ENCODE measurements at places on chromosomes 2 and 18. TPM values are rescaled to one million over a fixed set of nuclear protein-coding genes. Genes with fewer than 3 reads are reported as not detected.

Gene CCDC178
- polyA plus RNA-seq: 1.6 TPM

Gene DTNA
- 9.0 TPM for polyA plus RNA-seq

Gene SCN7A
- not detected for polyA plus RNA-seq

Gene ATP6V1B1
- polyA plus RNA-seq: 0.35 TPM

Gene CYBRD1
- polyA plus RNA-seq: 23.1 TPM

Gene NOL4
- not detected for polyA plus RNA-seq

Gene MAP3K20
- polyA plus RNA-seq: 7.8 TPM

Gene CNPPD1
- 55.7 TPM for polyA plus RNA-seq

Gene FAM228A
- 0.36 TPM for polyA plus RNA-seq

Gene TUBA4A
- polyA plus RNA-seq: 29.4 TPM

DNA sequence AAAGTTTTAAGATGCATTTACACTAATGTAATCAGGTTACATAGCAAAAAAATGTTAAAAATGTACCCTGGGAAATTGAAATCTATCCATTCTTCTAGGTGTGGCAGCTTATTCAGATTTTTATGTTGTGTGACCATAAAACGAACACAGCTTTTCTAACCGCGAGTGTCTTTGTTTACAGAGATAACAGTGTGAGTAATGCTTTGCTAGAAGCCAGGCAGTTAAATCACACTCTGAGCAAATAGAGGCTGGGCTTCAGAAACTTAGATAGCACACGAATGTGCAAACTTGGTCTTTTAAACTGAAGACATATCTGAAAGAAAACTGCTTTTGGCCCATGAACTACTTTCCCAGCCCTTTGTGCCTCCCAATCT, 116.1 kb downstream of the SPTBN1 start:
- DNase-seq: peak; percentile 87

- DNase-seq: no peak
Observed at GRCh38 chr2:191721331-191721730, 43.4 kb downstream of the NABP1 start.

GRCh38 chr2:98944775-98945174, 8.8 kb upstream of the CRACDL start:
- DNase-seq: no peak

DNA sequence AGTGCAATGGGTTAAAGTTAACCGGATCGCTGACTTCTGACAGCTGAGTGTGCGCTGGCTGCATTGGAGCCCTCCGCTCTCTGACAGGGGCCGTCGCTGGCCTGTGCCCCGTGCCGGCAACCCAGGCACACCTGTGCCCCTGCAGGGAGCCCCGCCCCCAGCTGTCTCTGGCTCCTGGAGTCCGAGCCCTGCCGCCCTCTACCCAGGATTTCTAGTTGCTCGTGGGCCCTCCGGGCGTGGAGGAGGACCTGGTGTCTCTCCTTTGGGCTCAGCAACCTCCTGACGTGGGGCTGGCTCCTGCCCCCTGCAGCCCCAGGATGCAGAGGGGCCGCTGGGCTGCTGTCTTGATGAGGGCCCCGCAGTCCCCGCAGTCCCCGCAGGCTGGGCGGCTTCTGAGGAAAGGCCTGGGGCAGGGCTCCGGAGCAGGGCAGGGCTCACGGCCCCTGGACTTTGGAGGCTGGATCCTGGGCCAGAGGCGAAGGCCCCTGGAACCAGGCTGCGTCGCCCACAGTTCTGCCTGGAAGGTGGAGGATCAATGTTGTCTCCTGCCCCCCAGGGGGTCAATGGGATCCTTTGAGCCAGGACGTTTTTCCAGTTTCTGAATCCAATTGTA, 172.8 kb downstream of the RNF144A start:
- no peak for DNase-seq

DNA sequence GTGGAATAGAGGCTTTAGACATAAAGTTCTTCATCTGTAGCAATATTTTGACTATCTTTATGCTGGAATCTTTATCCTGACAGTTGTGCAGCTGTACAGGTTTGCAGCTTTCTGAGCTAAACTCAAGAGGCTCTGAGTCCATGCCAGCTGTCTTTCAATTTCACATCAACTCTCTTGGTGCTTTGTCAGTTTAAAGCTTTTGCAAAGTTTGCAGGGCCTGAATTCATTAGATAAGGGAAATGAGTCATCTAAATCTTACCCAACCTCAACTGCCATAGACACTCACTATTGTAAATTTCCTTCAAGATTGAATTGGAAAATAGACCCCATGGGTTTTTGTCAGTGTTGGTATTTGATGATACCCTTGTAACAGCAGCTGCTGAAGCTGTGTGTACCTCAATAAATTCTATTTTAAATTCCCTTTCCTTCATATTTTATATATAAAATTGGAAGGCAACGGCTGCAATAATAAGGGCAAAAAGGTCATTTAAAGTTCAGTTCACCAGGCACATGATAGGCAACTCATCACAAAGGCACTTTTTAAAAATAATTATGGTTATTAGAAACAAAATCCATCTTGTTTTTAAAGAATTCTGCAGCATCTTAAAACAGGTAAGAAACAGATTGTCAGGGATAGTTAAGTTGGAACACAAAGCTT, 169.9 kb upstream of the SLC39A10 start:
- DNase-seq: no peak

DNA sequence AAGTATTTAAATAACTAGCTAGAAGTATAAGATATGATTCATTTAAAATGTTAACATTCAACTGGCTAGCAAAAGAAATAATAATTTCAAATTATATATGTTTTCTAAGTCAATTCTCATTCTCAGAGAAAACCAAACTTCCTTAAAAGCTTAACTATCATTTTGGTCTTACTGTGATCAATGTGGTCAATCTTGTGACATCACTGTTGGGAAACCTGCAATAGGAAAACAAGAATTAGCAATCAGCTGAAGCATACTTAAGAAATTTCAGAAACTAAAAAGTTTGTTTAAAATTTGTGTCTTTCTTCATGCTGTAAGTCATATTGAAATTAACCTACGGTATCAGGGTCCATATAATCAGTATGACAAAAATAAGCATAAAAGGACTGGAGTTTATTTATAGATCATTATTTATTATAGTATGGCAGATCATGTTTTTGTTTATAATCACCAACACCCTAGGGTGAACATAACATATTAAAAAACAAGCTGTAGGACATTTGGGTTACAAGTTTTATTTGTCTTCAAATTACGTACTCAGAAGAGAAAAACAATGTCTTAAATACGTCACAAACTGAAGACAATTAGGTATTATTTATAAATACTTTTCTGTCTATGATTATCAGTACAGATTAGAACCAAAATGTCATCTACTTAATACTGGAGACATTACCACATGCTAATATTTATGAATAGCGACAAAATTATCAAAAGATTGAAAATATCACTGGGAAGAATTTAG, 60.5 kb downstream of the BAZ2B start:
- DNase-seq: no peak

DNA sequence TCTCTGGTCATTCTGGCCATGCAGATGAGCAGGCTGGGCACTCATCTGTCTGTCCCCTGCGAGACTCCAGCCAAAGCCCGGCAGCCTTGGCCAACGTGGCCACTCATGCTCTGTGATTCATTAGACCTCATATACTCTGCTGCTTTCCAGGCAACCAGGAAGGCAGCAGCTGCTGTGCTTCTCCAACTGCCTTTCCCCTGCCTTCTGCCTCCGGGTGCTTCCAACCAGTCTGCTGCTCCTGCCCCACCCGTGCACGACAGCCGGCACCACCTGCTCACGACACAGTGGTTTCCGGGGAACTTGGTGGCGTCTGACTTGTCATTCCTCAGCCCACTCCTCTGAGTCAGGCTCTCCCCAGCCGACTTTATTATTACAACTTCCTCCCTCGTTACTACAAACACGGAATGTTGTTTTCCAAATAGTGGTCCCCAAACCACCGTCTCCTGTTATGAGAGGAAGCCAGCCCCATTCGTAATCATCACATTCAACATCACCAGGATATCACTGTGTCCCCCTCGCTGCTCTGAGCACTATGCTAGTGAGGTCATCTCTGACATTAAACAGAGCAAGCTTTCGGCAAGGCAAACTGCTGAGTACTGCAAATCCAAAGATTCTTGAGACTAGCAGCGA, 392.4 kb downstream of the ALK start:
- DNase-seq: no peak

GRCh38 chr18:74516271-74517235, 17.7 kb upstream of the CNDP1 start:
- DNase-seq: no peak

- no peak for DNase-seq
Observed at GRCh38 chr2:127652786-127653357, 6.9 kb downstream of the GPR17 start.

GRCh38 chr2:26552641-26553374, 74.9 kb upstream of the OTOF start:
- DNase-seq: no peak

DNA sequence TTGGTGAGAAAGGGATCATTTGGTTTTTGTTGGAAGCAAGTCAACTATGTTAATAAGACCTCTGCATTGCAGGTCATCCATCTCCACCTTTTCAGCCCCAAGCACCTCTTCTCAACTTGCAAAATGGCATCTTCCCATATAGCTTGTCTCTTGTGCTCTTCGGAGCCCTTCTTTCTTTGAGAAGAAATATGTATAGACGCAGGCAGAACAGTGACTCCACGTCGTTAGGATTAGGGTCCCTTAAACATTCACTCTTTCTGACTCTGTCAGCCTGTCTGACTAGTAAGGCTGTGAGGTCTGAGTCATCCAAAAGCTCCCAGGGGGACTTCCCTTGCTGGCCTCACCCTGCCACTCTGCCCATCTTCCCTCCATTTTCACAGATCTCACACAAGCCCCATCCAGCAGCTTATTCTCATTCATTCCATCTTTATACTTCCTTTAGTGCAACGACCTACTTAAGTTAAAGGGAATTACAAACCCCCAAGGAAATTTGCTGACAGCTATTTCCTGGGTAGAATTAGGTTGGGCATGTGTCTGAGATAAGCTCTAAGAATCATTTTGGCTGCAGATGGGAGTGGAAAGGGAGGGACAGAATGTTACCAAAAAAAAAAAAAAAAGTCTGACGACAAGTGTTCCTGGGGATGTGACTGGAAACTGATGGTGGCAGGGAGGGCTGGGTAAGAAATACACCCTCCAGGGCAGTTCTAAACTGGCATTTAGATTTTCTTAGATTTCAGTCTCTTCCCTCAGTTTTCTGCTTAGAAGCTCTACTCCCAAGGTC, 37.7 kb upstream of the MEX3C start:
- DNase-seq: no peak

GRCh38 chr2:52537588-52537987, 1230.0 kb upstream of the CHAC2 start:
- DNase-seq: no peak

DNA sequence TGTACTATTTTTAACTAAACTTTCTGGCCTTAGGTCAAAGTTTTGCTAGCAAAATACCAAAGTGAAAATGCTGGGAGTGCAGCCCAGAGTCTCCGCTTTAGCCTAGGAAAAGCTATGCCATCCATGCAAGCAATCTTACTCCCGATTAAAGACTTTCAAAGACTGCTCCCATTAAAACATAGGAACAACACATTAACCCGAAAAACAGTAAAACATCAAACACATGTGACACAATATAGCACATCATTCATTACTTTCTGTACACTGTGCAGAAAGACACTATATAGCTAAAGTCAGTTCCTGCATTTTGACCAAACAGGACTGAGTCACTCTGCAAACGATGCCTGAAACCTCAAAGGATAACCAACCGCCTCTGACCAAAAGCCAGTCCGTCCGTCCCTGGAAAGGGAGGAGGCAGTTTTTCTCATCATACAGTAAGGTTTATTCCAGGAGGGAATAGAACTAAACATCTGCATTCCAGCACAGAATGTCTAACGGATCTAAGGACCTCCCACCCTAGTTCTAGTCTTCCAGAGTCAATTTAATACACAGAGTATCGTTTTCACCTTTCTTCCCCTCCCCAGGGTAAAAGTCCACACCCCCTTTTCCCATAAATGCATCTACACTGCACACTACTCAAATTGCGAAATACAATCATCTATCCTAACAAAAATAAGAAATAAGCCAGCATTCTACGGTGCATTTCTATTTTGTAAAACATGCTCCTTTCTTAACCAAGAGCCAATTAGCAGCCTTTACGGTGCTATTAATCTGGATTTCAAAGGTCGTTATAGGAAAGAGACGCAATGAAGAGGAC, 1.7 kb downstream of the ROCK2 start:
- DNase-seq: peak; percentile 64

- DNase-seq: no peak
Observed at GRCh38 chr2:241882091-241882625, 12.6 kb downstream of the RTP5 start.

- no peak for DNase-seq
Observed at GRCh38 chr2:38264396-38265221, 112.5 kb downstream of the ATL2 start.

- DNase-seq: no peak
Observed at GRCh38 chr18:49610022-49610445, 48.2 kb downstream of the LIPG start.

DNA sequence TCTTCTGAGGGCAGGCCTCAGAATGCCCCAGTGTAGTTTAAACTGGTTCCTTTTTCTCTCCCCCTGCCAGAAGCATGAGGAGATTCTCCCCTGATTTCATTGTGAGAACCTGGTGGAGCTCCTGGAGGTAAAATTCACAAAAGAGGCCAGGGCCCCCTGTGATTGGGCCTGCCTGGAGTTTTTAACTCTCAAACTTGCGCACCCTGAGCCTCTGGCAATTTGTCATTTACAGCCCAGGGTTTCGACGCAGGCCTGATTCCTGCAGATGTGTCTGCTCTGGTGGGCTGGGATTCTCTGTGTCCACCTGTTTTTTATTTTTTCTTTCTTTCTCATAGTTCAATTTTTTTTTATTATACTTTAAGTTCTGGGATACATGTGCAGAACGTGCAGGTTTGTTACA, 157.9 kb downstream of the ASB1 start:
- no peak for DNase-seq

- no peak for DNase-seq
Observed at GRCh38 chr2:173150087-173150486, 74.4 kb downstream of the MAP3K20 start.

DNA sequence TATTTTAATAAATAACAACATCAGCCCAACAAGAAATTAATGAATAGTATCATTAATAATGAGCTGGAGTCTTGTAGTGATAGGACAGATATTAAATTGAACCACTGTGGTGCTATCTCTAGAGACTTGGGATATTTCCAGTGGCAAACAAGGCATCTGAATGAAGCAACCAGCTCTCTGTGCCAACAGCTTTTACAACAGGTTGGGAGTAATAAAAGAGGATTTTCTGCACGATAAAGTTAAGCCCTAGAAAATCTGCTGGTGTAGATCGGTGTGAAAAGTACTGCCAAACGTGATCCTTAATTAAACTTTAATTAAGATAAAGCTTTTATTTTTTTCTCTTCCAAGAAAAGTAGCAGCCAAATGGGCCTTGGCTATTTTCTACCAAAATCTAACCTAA, 385.5 kb downstream of the NR4A2 start:
- DNase-seq: no peak

GRCh38 chr18:75206452-75207309, 2.3 kb downstream of the PTGR3 start:
- DNase-seq: no peak

All from endothelial cell of umbilical vein (primary cell).